ENCODE measurements at places on chromosomes 4 and X.

DNA sequence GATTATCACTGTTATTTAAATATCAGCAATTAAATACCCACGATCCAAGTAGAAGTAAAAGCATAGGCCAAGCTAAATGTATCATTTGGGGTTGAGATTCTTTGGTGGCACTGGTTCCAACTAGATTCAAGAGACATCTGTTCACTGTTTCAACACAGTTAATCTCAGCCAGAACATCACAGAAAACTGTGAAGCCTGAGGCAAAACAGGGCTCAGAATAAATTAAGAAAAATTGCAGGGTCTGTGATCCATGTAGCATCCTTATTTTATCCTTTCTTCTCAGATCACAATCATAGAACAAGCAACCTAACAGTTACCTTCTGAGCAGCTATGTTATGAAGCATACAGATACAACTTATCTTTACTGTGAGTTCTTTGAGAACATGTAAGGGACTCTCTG lies 23.7 kb downstream of the YTHDC1 start:
- no peak for DNase-seq

DNA sequence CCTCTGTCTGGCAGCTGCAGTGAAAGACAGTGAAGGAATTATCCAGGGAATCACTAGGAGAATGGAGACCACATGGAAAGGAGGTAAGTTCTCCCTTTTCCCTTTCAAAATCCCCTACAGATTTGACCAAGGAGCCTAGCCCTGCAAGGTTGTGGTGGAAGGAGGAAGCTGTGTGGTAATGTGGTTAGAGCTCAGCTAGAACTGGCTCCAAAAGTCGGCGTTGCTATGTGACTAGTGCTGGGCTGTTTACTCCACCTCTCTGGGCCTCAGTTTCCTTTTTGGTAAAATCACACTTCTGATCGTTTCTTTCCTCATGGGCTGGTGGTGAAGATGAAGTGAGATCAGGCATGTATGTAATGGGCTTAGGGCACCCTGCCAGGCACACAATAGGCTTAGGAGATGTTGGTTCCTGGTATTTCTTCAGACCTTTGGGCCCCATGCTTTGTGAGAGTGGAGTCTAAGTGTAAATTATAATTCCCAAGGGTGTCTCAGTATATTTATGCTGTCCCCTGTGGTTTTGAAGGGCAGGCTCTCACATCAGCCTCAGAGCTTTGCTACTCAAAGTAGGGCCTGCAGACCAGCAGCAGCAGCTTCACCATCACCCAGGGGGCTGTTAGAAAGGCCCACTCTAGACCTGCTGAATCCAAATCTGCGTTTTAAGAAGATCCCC lies 183.7 kb upstream of the BCOR start:
- DNase-seq, result no peak

DNA sequence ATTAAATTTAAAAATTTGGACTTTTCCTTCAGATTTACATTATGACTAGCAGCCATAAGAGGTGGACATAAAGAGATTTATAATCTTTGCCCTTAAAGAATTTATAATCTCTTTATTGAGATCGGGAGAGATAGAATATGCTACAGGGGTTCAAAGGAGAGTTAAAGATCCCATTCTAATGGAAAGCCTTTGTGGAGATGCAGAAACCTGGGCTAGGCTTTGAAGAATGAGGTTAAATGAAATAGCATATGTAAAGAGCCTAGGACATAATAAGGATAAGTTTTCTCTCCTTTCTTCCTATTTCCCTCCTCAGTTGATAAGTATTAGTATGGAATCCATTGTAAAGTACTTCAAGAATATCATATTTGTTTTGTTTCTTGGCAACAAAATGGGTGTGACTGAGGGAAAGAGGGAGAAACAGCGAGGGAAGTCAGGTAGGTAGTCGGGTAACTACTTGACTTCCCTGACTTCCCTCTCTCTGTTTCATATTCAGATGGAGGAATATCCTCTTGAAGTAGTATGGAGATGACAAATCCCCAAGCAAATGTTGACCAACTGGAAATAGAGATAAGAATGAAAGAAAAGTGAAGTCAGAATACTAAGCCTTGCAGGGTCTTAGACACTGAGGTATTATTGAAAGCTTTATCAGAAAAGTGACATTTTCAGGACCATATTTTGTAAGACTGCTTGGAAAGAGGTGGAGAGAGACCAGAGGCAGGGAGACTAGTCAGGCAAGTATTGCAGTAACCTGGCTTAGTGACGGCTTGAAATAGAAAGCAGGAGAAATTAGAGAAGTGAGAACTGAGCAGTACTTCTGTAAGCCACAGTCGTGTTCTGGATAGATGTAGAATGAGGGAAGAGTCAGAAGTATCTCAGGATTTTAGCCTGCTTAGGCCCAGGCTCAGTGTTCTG lies 82.9 kb downstream of the PDLIM5 start:
- DNase-seq, result no peak

DNA sequence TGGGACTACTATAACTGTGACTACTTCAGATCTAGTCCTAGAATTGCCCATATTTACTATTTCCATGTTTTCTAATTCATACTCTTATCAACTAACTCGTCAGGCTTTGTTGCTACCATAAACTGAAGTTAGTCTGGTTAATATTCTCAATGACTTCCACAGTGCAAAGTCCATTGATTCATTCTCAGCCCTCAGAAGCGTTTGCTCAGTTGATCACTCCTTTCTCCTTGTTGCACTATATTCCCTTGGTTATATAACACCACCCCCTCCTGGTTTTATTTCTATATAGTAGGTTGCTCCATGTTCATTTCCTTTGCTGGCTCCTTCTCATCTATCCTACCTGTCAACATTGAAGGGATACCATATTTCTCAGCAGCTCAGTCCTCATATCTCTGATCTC lies 27.2 kb upstream of the SLC6A14 start:
- no peak for DNase-seq

- DNase-seq, result no peak
Measured at GRCh38 chrX:45351478-45351877, 150.8 kb upstream of the DIPK2B start.

DNA sequence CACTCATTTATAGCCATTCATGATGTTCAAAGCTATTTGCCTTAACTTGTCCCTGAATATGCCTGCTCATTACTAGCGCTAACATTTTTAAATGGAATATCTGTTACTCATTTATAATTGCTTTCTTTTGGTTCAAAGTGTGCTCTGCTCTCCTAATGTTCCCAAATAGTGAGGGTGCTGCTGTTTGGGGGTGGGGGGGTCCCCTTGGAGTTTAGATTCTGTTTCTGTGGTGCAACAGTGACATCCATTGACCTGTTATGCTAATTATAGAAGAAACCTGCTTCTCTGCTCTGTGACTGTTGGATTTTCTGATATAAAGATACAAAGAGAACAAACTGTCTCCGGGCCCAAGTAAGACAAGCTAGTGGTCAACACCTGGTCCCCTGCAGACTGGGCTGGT lies 222.4 kb downstream of the SHROOM3 start:
- DNase-seq, result no peak

- DNase-seq, result peak; percentile 15
Measured at GRCh38 chr4:25160714-25161592, 704 bp upstream of the SEPSECS start.

GRCh38 chr4:88027611-88028608 lies 20.5 kb downstream of the PKD2 start:
- DNase-seq, result no peak

DNA sequence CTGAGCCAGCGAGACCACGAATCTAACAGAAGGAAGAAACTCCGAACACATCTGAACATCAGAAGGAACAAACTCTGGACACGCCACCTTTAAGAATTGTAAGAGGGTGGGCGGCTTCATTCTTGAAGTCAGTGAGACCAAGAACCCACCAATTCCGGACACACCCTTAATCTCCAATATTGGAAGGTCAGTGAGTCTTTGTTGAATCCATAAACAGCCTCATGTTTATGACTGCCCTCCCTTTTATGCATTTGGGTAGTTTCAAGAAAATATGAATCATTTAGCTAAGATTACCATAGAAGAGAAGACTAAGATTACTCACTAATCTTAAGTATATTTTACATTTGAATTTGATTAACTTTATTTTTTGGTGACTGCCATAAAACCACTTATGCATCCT lies 48.5 kb downstream of the VCX2 start:
- no peak for DNase-seq

- DNase-seq, result no peak
Measured at GRCh38 chrX:78957049-78957767, 12.0 kb downstream of the P2RY10 start.

DNA sequence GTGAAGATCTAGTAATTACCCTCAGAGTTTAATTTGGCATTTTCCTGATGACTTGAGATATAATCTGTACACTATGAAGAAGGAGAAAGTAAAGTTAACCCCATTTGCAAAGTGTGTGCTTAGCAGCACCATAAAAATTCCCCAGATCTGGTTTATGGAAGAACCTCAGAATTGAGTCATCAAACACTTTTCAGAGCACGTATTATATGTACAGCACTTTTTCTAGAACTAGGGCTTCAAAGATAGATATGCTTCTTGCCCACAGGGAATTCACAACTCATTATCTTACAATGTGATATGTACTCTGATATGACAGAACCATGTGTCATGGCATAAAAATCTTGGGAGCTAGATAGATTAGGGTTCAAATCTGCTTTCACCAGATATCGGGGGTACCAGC lies 150.9 kb downstream of the SLC10A7 start:
- no peak for DNase-seq

DNA sequence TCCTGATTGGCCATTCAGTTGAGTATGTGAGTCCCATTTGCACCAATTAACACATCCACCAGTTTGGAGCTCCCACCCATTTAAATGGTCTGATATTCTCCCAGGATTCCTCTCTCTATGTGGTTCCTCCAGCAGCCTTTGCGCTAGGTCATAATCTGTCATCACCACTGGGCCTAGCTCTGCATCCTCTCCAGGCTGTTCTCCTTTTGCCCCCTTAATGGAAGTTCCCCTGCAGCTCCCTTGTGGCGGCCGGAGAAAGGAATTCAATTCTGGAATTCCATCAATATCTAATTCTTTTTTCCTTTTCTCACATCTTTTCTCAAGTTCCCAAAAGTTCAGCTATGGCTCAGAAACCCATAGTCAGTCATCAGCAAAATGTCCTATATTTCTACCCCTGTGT lies 2184.4 kb upstream of the AGA start:
- DNase-seq, result no peak

DNA sequence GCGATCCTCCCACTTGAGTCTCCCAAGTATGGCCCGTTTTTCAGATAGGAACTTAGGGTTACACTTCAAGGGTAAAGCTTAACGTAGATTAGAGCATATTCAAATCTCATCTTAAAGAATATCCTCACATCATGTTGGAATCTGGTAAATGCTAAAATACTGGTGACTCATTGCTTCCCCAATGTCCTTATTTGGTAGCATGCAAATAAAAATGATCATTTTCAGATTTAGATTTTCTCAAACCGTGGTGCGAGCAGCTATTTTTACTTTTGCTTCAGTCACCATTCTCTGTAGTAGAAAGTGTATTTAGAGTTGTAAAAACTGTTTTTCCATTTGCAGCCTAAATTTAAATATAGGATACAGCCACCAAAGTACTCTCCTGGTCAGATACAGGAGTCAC lies 101.5 kb upstream of the MAML3 start:
- DNase-seq, result no peak

DNA sequence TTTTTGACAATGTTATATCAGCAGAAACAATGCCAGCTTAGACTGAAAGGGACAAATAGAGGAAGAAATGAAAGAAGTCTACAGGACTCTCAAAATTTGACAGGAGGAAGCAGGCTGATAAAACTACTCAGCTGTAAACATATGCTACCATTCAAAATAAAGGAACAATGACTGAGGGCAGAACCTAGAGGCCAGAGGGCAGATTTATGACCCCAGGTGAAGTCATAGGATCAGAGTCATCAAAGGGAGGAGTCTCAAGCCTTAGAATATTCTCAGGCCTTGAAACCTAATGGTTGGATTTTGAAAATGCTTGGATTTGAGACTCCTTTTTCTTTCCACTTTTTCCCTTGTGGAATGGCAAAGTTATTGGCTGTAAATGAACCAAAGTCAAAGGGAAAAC lies 17.0 kb upstream of the SYTL5 start:
- DNase-seq, result no peak

- no peak for DNase-seq
Measured at GRCh38 chrX:74613370-74614092, 893 bp downstream of the RLIM start.

DNA sequence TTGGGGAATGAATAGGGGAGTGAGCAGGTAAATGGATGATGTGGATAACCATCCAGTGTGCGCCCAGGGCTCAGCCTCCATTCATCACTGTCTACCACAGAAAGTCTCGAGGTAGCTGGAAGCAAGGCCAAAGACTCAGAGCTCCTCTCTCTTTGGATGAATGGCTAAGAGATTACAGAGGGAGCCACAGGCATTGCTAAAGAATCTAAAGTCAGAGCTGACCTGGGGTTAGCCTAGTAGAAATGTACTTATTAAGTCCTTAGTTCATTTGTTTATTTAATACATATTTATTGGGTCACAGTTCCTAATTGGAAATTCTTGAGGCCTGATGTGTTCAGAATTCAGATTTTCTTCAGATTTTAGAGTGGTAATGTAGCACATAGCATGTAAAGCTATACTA lies 88.7 kb upstream of the HPF1 start:
- DNase-seq, result no peak
